Activated T-cell treated with anti-CD3 and anti-CD28 coated beads, Interleukin-2, amount 50 U/mL, for 72 hours (primary cell): ENCODE measurements at places on chromosomes 2 and 18. TPM values are rescaled to one million over a fixed set of nuclear protein-coding genes. Genes with fewer than 3 reads are reported as not detected.

- no peaks in the 10 kb centered on the region for H3K36me3 ChIP-seq
- peaks cover 13% of the 10 kb centered on the region for H3K4me1 ChIP-seq
- H3K27me3 ChIP-seq = peaks cover 42% of the 10 kb centered on the region
- H3K4me3 ChIP-seq = no peak overlapping the region
These were observed 133.7 kb upstream of the COPS8 start for GRCh38 chr2:236951830-236952475.

GRCh38 chr2:77085561-77085960 is 436.6 kb downstream of the LRRTM4 start:
- no peak overlapping the region for H3K4me3 ChIP-seq
- no peak for DNase-seq
- H3K27ac ChIP-seq = no peak overlapping the region
- H3K36me3 ChIP-seq = no peaks in the 10 kb centered on the region
- no peaks in the 10 kb centered on the region for H3K4me1 ChIP-seq

DNA sequence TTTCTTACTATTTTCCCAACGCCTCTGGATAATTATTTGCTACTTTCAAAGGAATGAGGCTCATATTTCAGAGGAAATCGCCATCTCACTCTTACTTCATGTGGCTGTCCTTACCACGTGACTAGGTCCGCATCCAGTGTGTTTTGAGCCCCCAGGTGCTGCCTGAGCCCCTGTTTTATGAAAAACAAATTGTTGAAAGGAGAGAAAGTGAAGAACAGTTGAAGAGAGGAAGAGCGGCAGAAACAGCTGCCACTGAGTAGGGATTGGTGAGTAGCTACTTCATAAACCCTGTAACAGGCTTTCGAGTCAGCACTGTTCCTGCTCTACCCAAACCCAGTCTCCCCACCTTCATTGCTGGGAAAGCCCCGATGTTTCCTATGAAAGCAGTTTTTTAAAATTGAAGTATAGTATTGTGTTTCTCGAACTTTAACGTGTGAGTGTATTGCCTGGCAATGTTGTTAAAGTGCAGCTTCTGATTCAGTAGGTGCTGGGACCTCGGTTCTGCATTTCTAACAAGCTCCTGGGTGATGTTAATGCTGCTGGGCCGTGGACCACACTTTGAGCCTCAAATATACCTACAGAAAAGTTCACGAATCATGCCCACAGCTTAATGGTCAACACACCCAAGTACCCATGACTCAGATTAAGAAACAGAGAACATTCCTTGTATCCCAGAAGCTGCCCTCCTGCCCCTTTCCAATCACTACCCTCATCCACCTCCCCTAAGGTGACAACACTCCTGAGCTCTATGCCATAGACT is 39.7 kb downstream of the TMEM177 start:
- H3K36me3 ChIP-seq = no peaks in the 10 kb centered on the region
- H3K27me3 ChIP-seq = no peaks in the 10 kb centered on the region
- peaks cover 38% of the 10 kb centered on the region for H3K4me1 ChIP-seq
- DNase-seq = no peak

The VWC2L gene
- total RNA-seq = not detected

DNA sequence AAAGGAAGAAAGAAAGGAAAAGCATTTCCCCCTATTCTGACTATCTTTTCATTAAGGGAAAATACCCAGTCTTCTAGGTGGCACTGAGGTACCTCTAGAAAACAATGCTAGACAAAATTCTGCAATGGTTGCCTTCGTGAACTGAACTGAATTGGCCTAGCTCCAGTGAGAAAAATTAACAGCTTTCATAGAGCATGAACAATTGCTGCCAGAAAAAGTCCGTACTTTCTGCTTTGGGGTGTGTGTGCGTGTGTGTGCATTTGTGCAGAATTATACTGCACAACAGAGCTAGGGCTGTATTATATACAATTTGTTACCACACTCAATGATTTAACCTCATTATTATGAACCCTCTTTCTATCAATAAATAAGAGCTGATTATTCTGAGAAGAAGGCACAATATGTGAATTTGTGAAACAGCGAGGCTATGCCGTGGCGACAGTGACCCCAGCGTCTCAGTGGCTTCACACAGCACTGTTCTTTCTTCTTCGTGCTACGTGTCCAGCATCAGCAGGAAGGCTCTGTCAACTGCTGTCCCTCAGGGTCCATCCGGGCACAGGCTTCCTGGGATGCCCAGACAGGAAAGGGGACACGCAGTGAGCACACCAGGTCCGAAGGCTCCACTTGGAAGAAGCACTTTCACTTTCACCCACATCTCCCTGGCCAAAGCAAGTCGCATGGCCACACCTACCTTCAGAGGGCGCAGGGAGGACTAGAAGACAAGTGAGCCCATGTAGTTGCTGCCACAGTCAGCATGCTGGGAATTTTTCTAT is 47.5 kb downstream of the PTGR3 start:
- H3K27me3 ChIP-seq = no peaks in the 10 kb centered on the region
- H3K27ac ChIP-seq = peak overlapping the region; percentile 16
- peak overlapping the region; percentile 82 for H3K4me3 ChIP-seq
- peak; percentile 11 for DNase-seq
- H3K4me1 ChIP-seq = peaks cover 7% of the 10 kb centered on the region

DNA sequence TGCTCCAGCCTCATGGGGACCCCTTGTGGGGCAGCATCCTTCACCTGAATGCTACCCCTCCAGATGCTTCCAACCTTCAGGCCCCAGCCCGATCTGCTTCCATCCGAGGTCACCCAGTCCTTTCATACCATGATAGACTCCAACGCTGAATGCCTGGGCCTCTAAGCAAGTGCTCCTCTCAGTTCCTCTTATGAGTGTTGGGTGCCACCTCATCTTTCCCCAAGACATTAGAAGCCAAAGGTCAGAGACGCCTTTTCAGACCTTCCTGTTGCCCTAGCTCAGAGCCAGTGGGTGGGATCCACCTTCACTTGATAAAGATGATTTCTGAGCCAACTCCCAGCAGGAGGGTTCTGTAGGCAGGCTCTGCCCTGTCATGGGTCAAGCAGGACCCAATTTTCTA is 174.5 kb upstream of the MGAT5 start:
- no peaks in the 10 kb centered on the region for H3K36me3 ChIP-seq
- H3K27me3 ChIP-seq = peaks cover 34% of the 10 kb centered on the region
- H3K27ac ChIP-seq = no peak overlapping the region
- no peak overlapping the region for H3K4me3 ChIP-seq
- no peaks in the 10 kb centered on the region for H3K4me1 ChIP-seq

The XDH gene
- total RNA-seq = 0.07 TPM
